ENCODE measurements at places on chromosomes 12 and 14.

GRCh38 chr12:56336361-56337167 lies 2.1 kb upstream of the IL23A start:
- no peak for DNase-seq

GRCh38 chr12:116448165-116448739 lies 110.9 kb upstream of the MAP1LC3B2 start:
- no peak for DNase-seq

- no peak for DNase-seq
These were observed 10.3 kb upstream of the PRPH start for GRCh38 chr12:49284672-49285071.

- no peak for DNase-seq
These were observed 520.7 kb downstream of the TRHDE start for GRCh38 chr12:72792889-72793288.

GRCh38 chr12:18343708-18344107 lies 82.4 kb downstream of the PIK3C2G start:
- DNase-seq: no peak

DNA sequence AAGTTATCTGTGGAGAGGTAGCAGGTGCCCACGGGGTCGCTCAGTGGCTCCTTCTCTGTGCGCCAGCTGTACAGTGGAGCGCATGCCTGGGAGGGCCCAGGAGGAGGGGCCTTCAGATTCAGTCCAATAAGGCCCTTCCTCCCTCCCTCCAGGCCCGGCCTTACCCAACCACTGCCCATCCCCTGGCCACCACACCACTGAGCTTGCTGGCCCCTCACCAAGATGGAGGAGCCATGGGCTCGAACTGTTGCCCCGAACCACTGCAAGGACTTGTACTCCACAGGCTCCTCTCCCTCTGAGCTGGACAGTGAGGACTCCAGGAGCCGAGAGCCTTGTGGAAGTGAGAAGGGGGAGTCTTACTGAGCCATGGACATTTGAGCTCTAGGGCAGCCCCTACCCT lies 9.8 kb downstream of the ITGA5 start:
- no peak for DNase-seq

Data from HAP-1 (cell line).